ENCODE measurements at places on chromosomes 5 and 9.

- DNase-seq, result no peak
Measured at GRCh38 chr9:73680831-73681230, 529.2 kb downstream of the ANXA1 start.

DNA sequence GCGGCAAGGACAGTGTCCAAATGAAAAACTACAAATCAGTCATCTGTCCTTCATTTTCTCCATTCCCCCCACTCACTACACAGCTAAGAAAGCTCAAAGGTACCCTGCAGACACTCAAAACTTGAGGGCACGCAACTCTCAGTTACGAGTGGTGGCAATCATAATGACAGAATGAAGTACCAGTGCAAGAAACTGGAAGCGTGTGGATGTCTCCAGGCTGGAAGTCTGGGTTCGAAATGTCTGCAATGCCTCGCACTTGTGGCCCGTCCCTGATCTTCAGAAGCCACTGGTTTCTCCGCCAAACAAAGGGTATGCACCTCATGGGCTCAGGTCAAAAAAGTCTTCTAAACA, 597 bp upstream of the CENPH start:
- DNase-seq, result no peak

DNA sequence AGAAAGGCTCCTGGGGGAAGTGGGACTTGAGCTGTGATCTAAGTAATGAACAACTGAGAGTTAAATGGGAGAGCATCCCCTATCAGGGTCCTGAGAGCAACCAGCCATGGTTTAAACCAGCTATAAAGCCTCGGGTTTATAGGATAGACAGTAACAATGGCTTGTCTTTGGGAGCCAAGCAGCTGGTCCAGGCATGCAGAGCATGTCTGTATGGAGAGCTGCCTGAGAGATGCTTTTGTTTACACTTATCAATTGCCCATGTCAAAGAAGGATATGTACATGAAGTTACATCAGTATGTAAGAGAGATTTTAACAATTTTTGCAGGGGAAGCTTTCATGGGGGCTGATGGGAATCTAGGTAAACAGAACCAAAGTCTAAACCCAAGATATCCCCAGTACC, 4.4 kb downstream of the TGFBI start:
- DNase-seq, result no peak

DNA sequence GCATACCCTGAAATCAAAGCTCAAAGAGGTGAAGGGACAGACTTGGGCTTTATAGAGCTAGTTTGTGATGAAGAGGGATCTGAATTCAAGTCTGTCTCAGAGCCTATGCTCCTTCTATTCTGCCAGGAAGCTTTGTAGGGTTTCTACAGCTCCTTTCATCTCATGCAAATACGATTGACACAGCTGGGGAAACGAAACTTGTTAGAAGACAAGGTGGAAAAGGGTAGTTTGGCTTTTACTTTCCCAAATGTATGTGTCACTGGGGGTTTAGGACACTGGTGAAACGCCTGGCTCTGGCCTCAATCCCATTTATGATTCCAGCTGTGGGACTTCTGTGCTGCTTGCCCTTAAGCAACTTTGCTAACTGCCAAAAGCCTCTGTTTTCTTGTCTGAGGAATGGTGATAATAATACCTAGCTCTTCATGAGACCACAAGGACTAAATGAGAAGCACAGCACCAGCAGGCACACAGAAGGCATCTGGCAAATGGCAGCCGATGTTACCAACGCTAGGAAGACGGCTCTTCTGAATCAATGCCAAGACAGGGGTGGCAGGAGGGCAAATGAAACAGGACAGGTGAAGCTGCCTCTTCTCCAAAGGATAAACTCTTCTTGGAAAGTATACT, 70.3 kb upstream of the EQTN start:
- DNase-seq, result no peak

GRCh38 chr5:3124410-3124809, 372.9 kb upstream of the IRX2 start:
- no peak for DNase-seq

Data from Right ventricle myocardium superior (tissue), 1 donor.